ENCODE measurements at places on chromosomes 4 and X.

DNA sequence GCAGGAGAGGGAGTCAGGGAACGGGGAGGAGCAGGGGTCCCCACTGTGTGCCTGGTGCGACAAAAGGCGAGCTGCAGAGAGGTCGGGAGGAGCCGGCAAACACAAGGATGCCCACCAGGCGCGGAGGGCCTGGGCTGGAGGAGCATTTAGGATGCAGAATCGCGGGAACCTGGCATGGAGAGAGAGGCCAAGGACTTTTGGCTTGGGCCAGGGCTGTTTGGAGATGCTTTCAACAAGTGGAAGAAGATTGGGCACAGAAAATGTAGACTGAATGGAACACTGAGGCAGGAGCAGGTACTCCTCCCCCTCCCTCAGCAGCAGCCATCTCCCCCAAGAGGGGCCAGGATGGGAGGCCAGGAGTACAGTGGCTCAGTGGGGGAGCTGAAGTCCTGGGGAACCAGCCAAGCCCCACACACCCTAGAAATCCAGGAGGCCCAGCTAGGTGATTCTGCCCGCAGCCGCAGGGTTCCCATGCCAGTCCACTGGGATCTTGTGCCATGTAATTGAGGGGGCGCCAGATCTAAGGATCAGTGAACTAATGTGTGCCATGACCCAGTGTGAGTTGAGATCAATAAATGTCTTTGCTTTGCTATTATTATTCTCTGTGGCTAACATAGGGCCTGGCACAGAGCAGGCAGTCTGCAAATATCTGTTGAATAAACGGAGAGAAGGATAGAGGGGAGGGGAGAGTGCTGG, 1.1 kb upstream of the ABLIM2 start:
- no peak for DNase-seq

DNA sequence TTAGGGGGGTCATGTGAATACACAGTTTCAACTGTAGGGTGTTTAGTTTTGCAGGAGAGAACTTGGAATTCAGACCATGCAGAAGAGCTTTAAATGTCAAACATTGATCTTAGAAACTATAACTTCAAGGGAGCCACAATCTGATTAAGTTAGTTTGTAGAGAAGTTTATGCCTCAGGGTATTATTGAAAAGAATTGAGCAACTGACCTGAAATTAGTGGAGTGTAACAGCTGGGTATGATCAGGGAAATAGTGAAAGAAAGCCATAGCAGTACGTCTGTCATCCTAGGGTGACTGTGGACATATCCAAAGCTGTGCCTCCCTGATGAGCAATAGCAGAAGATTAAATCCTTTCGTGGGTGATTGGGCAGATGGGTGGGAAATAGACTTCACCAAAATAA, 63.8 kb downstream of the FAM47B start:
- no peak for DNase-seq

GRCh38 chrX:80120335-80120734, 105.8 kb downstream of the TBX22 start:
- no peak for DNase-seq

DNA sequence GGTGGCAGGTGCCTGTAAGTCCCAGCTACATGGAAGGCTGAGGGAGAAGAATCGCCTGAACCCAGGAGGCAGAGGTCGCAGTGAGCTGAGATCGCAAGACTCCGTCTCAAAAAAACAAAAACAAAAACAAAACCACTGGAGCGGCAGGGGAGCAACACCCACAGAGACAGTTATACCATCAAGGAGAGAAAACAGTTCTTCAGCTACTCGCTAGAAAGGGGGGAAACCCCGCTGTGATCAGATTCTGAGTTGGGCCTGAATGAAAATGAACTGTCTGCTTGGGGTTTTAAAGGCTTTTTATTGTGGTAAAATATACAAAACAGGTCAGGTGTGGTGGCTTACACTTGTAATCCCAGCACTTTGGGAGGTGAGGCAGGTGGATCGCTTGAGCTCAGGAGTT, 16.8 kb upstream of the IRAK1 start:
- DNase-seq = no peak

DNA sequence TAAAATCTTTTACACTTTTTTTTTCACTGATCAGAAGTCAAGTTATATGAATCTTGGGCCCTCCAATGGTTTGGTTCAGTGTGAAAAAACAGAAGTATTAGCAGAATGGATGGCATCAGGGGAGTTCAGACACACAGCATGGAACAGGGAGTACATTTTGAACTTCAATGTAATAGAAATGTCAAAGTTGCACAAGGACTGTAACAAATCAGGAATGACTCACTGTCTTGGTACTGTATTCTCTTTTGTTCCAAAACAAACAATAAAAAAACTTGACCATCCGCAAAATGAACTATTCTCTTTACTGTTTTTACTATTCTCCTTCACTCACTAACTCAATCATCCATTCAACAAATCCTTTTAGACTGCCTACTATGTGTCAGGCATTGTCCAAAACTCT, 401.0 kb downstream of the FSTL5 start:
- DNase-seq = no peak

- no peak for DNase-seq
These were observed 48.9 kb downstream of the MND1 start for GRCh38 chr4:153393397-153393796.

- DNase-seq = no peak
These were observed 776.0 kb downstream of the GLUD2 start for GRCh38 chrX:121823406-121823805.

DNA sequence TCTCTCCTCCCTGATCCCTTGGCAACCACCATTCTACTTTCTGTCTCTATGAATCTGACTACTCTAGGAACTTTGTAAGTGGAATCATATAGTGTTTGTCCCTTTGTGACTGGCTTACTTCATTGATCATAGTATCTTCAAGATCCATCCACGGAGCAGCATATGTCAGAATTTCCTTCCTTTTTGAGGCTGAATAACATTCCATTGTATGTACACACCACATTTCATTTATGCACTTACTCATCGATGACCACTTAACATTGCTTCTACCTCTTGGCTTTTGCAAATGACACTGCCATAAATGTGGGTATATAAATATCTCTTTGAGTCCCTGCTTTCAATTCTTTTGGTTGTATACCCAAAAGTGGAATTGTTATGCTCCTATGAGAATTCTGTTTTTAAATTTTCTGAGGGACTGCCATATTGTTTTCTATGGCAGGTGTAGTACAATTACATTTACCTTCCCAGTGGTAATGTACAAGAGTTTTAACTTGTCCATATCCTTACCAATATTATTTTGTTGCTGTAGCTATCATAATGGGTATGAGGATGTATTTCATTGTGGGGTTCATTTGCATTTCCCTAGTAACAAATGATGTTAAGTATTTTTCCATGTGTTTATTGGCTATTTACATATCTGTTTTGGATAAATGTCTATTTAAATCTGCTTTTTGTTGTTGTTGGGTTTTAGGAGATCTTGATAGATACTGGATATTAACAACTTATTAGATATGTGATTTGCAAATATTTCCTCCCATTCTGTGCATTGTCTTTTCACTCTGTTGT, 466.1 kb downstream of the C4orf33 start:
- DNase-seq = no peak

DNA sequence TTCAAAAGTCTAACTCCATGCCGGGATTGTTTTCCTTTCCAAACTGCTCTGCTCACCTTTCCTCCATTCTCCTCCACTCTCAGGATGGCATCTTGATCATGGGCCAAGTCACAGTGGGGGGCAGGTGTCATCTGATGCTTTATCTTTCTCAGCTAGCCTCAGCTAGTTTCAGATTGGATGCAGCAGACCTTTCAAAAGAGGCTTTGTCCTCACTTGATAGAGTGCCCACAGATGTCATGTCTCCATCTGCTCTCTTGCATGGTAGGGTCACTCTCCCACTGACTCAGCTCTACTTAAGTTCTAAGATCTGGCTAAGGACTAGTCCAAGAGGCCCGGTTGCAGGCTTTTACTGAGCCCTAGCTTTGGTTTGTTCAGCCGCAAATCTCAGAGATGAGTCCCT, 341.8 kb upstream of the GALNT7 start:
- no peak for DNase-seq

GRCh38 chr4:185716141-185716551, 95.8 kb downstream of the SORBS2 start:
- no peak for DNase-seq

DNA sequence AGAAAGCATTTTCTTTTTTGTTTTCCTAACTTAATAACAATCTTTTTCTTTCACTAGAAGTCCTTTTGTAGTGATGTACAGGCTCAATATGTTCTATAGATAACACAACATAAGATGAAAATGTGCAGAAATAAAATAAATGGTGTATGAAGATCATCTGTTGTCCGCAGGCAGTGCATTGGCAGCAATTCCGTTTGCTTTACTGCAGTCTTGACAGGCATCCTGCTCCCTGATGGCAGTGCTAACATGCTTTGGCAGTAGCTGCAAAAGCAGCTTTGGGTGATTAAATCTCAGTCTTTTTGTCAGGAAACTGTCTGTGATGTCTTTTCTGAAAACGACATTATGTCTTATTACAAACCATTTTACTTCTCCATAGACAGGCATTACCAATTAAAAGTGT, 131.4 kb downstream of the TRAM1L1 start:
- DNase-seq = no peak

GRCh38 chrX:97132664-97133415, 249.1 kb downstream of the RPA4 start:
- no peak for DNase-seq

- DNase-seq = no peak
These were observed 81.5 kb upstream of the CD99 start for GRCh38 chrX:2609431-2610238.

DNA sequence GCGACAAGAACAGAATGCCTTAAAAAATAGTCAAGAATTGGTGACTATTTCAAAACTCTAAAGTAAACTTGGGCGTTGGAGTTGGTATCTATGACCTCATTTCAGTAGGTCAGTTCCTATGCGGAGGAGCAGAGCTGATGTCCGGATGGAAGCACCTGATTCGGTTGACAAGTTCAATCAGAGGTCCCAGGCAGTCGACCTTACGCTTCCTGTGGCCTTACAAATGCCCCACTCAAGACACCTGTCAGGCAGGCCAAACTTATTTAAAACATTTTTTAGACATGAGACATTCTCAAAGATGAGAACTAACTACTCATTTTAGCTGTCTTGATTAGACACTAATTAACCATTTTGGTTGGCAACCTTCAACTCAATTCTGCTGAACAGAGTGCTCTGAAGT, 137.7 kb upstream of the ADAMTS3 start:
- no peak for DNase-seq

DNA sequence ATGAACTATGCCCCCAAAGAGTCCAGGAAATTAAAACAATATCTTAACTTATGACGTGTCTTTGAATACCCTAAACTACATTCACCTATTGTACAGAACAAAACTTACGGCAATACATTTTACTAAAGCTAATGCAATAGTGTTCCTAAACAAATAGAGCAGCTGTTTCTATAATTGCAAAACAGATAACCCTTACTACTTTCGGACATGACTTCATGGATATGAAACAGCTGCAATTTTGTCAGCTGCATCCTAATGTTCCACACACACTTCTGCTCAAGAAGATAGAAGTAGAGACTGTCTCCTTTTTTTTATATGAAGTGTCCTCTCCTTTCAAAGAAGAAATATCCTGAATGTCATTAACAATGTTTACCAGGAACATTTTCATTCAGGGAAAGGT, 174.9 kb downstream of the ACTRT1 start:
- no peak for DNase-seq

DNA sequence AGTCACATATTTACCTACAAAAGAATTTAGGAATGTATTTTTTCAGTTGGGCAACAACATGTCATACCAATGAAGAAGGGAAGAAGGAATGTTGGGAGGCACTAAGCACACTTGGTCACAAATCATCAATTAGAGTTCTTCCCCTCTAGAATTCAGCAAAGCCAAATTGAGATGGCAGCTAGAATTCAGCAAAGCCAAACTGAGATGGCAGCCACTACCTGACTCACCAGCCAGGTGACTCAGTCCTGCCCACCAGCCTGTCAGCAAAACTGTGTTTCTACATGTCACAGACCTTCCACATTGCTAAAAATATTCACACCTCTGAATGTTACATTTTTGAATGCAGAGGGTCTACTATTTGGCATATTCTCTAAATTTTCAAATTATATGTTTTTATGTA, 63.2 kb upstream of the NOCT start:
- no peak for DNase-seq

GRCh38 chr4:24754571-24754970, 40.8 kb upstream of the SOD3 start:
- DNase-seq = no peak

- no peak for DNase-seq
These were observed 174.7 kb upstream of the PPP1R2C start for GRCh38 chrX:42952621-42953020.

DNA sequence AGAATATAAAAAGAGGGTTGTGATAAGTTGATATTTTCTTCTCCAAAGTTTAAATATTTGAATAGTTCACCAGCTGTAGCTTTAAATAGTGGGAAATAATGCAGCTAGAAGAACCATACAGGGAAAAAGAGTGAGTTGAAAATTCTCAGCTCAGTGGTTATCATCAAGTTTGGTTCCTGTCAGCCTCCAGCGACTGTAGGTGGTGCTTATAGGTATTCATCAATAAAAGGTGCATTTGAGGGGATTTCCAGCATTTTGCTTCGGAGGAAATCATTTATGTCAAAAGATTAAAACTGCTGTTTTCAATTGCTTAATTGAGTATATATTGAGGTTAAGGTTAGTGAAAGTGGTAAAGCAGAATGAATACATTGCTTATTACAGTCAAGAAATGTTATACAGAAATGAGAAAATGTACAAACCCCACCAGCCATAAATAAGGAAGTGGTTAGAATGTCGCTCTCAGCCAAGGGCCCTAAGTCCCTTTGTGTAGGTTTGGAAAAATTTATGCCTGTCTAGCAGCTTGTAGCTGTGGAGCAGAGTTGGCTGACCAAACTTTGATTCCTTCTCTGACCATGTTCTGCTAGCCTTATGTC, 532.9 kb upstream of the FTHL17 start:
- peak; percentile 24 for DNase-seq

- DNase-seq = no peak
These were observed 95.8 kb upstream of the ELOVL6 start for GRCh38 chr4:110294165-110294564.

DNA sequence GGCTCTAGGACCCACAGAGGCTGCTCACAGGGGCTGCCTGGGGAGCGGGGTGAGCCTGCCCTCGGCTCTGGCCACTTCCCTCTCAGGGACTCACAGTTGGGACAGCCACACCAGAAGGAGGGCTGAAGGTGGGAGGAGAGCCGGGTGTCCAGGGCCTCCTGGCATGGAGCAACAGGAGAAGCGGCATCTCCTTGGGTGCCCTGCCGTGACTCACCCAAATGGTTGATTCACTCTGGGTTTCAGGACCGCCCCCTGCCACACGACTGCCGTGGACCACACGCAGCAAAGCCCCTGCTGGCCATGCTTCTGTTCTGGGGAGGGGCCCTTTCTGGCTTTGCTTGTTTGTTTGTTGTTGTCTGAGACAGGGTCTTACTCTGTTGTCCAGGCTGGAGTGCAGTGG, 86.0 kb upstream of the AFAP1 start:
- DNase-seq = no peak

- DNase-seq = no peak
These were observed 239.1 kb upstream of the NEIL3 start for GRCh38 chr4:177070533-177071058.

DNA sequence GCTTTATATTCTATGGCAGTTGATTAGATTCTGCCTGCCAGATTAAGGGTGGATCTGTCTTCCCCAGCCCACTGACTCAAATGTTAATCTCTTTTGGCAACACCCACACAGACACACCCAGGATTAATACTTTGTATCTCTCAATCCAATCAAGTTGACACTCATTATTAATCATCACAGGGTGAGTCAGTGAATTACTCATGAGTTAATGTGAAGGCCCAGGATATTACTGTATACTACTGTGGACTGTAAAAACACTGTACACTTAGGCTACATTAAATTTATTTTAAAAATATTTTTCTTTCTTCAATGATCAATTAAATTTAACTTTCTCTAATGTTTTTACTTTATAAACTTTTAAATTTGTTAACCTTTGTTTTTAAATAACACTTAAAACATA, 87.7 kb downstream of the NAP1L3 start:
- DNase-seq = no peak

All from Kasumi-1 (cell line).